CD4-positive, CD25-positive, alpha-beta regulatory T cell (primary cell): ENCODE measurements at places on chromosomes 5 and 9. TPM values are rescaled to one million over a fixed set of nuclear protein-coding genes. Genes with fewer than 3 reads are reported as not detected.

BBLN gene
- 70.9 TPM for total RNA-seq

DNA sequence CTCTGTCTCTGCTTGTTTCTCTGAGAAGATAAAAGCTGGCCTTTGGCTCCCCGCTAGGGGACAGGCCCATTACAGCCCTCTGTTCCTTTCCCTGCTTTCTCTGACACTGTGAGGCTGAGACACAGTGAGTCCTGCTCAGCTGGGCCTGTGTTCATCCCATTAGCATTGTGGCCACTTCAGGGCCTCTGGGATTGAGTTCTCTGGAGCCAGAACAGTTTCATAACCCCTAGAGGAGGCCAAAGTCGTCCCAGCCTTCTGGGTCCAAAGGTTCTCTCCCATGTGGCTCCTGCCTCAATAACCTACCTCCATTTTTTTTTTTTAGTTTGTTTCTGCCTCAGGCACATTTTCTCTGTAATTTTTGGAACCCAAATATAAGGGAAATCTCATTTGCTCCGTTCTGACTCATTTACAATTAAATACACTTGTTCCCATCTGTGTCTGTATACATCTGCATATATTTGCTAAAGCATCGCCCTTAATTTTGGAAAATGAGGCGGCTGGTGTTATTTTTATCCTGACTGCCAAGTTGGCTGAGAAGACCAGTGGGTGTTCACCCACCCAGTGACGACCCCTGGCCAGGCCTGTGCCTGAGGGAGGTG, 27.3 kb upstream of the CTNNA1 start:
- no peak overlapping the region for H3K4me3 ChIP-seq
- no peaks in the 10 kb centered on the region for H3K4me1 ChIP-seq
- no peaks in the 10 kb centered on the region for H3K27me3 ChIP-seq
- H3K36me3 ChIP-seq: no peaks in the 10 kb centered on the region

NOXA1 gene
- total RNA-seq: 3.8 TPM

IL4 gene
- total RNA-seq: 2.1 TPM

GRCh38 chr5:135743705-135744411, 90.6 kb upstream of the SLC25A48 start:
- H3K36me3 ChIP-seq: no peaks in the 10 kb centered on the region
- no peaks in the 10 kb centered on the region for H3K27me3 ChIP-seq
- no peak overlapping the region for H3K27ac ChIP-seq
- H3K4me1 ChIP-seq: no peaks in the 10 kb centered on the region

C8G gene
- 1.1 TPM for total RNA-seq

DNA sequence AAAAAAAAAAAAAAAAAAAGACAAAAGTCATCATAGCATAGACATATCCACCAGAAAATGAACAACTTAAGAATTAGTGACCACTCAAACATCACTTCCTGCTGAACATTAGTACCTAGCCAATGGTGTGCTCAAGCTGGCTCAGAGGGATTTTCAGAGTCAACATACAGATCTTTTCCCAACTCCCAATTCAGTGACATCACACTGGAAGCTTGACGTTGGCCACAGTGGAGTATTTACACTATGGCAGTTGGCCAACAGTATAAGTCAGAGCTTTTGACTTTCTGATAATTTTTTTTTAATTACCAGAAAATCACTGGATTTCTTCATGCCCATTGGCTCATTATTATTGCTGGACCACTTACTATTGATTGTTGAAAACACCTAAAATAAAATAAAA, 383.5 kb downstream of the ARHGEF28 start:
- H3K36me3 ChIP-seq: no peaks in the 10 kb centered on the region
- H3K4me3 ChIP-seq: no peak overlapping the region
- no peaks in the 10 kb centered on the region for H3K4me1 ChIP-seq
- no peak for DNase-seq
- peaks cover 2% of the 10 kb centered on the region for H3K27me3 ChIP-seq

DNA sequence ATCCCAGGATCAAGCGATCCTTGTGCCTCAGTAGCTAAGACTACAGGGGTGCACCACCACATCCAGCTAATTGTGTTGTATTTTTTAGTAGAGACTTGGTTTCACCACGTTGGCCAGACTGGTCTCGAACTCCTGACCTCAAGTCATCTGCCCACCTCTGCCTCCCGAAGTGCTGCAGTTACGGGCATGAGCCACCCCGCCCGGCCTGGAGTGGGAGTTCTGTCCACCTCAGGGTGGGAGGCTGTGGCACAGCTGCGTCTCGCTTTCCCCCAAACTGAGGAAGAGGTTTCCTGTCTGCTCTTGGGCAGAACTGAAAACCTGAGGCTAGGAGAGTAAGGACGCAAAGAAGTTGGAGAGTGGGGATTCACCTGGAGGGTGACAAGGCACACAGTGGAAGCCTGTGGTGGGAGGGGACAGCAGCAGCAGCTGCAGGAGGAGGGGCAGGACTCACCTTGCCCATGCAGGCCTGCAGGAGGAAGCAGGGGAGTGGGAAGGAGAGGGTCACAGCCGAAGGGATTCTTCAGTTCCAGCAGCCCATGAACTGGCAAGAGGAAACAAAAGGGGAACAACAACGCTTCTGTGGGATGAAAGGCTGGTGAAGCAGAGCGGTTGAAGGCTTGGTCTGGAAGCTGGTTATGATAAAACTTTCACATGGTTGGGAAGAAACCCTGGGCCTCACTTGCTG, 181.4 kb downstream of the GAS1 start:
- H3K4me1 ChIP-seq: no peaks in the 10 kb centered on the region
- H3K27me3 ChIP-seq: no peaks in the 10 kb centered on the region
- no peaks in the 10 kb centered on the region for H3K36me3 ChIP-seq
- H3K4me3 ChIP-seq: no peak overlapping the region

- H3K36me3 ChIP-seq: peaks cover 24% of the 10 kb centered on the region
- H3K4me1 ChIP-seq: peaks cover 7% of the 10 kb centered on the region
- no peak for DNase-seq
Measured at GRCh38 chr9:124359426-124359825, 55.8 kb downstream of the PSMB7 start.

DNA sequence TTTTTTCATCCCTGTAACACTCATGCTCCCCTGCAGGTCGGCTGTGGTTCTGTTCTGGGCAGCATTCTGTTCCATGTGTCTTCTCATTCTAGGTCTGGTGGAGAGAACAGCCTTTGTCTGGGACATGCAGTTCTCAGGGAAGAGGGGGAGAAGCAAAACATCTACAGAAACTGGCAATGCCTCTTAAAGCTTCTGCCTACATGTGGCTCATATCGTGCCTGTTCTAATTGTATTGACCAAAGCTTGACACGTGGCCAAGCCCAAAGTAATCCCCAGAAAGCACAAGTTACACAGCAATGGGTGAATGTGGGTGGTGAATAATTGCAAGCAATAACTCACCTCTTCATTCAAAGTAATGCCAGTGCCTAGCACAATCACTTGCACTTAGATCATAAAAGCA, 218.2 kb upstream of the IL12B start:
- H3K27ac ChIP-seq: no peak overlapping the region
- no peaks in the 10 kb centered on the region for H3K36me3 ChIP-seq
- DNase-seq: no peak
- peaks cover 6% of the 10 kb centered on the region for H3K27me3 ChIP-seq

DNA sequence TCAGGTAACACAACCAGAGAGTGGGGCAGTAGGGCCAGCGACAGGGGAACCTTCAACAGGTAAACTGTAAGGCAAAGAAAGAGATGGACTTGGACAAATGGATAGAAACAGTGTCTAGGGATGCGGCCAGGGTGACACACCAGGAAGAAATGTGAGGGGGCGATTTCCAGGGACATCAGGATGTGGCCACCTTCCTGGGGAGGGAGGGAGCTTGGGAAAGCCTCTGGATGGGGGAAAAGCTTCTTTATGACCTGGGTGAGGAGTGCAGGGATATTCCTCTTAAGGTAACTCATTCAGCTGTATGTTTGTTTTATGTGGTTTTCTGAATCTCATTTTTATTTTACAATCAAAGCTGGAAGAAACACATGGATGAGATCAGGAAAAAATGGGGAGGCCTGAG, 11.9 kb upstream of the NXNL2 start:
- no peak overlapping the region for H3K4me3 ChIP-seq
- H3K4me1 ChIP-seq: no peaks in the 10 kb centered on the region
- no peaks in the 10 kb centered on the region for H3K36me3 ChIP-seq
- no peaks in the 10 kb centered on the region for H3K27me3 ChIP-seq

DNA sequence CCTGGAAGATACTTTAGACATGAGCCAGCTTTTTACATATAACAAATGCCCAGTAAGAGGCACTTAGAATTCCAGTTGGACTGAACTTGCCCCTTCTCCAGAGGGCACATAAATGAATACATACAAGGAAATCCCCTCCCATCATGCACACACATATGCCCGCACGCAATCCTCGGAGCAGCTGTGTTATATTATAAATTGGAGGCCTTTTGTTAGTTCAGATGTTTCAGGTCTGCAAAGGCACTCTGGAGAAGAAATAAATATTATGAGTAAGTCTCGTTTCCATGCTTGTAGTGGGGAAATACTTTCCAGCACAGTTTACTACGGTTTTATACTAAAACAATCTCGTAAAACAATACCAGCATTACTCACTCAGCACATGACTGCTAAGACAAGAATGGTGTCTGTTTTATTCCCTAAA, 17.6 kb upstream of the MUSK start:
- no peaks in the 10 kb centered on the region for H3K27me3 ChIP-seq
- no peaks in the 10 kb centered on the region for H3K36me3 ChIP-seq
- no peak overlapping the region for H3K27ac ChIP-seq
- no peak for DNase-seq
- no peak overlapping the region for H3K4me3 ChIP-seq

DNA sequence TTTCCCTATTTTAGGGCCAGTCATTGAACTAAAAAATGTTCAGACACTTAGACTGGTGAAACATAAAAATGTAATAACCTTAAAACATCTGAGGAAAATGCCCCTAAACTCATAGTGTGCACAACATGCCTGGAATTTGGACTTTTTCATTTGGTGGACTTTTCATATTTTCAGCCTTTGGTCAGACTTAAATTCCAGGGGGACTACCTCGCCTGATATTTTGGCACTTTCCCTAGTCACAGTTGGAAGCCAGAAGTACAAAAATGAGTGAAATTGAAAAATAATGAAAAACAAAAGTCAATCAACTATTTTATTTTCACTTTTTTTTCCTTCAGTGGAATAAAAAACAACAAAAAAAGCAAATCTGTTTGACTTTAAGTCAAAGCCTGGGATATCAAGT, 256.2 kb downstream of the ACTL7B start:
- no peak overlapping the region for H3K27ac ChIP-seq
- H3K4me3 ChIP-seq: no peak overlapping the region
- DNase-seq: no peak

- H3K4me1 ChIP-seq: peaks cover 25% of the 10 kb centered on the region
- peak; percentile 84 for DNase-seq
- no peaks in the 10 kb centered on the region for H3K36me3 ChIP-seq
Measured at GRCh38 chr9:132160802-132161742, 786 bp upstream of the NTNG2 start.

- no peaks in the 10 kb centered on the region for H3K36me3 ChIP-seq
- no peaks in the 10 kb centered on the region for H3K4me1 ChIP-seq
- H3K27me3 ChIP-seq: no peaks in the 10 kb centered on the region
- no peak overlapping the region for H3K4me3 ChIP-seq
- no peak for DNase-seq
Measured at GRCh38 chr5:64869419-64869818, 100.7 kb downstream of the CWC27 start.

- no peak overlapping the region for H3K27ac ChIP-seq
- H3K4me3 ChIP-seq: no peak overlapping the region
- no peaks in the 10 kb centered on the region for H3K4me1 ChIP-seq
- H3K27me3 ChIP-seq: no peaks in the 10 kb centered on the region
- no peak for DNase-seq
- no peaks in the 10 kb centered on the region for H3K36me3 ChIP-seq
Measured at GRCh38 chr5:137760294-137760693, 6.1 kb upstream of the HNRNPA0 start.

GRCh38 chr5:41835645-41836044, 34.6 kb downstream of the OXCT1 start:
- no peak overlapping the region for H3K27ac ChIP-seq
- no peaks in the 10 kb centered on the region for H3K27me3 ChIP-seq
- H3K4me1 ChIP-seq: peaks cover 7% of the 10 kb centered on the region

DNA sequence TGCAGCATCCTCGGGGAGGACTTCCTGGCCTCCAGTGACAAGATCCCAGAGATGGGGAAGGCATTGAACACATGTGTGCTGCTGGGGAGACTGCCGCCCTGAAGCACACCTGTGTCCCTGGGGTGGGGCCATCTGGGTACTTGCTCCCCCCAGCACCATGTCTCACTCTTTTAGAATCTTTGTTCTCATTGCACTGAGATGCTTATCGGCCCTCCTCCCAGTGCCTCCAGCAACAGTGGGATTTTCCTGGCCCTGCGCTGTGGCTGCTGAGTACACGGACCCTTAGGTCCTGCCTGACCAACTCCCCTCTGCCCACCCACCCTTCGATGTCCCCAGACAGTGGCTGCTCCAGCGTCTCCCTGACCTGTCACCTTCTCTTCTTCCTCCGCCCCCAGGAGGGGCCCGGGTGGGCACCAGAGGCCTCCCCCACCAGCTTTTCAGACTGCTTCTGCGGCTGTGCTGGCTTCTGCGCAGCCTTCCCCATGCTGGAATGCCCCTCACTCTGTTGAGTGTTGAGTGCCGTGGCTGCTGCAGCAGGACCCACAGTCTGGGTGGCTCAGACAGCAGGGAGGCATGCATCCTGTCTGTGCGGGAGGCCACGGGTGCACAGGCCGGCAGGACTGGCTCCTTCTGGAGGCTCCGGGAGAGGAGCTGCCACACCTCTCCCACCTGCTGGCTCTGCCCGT, 145.9 kb upstream of the IRX2 start:
- H3K4me1 ChIP-seq: no peaks in the 10 kb centered on the region
- H3K27me3 ChIP-seq: no peaks in the 10 kb centered on the region
- H3K4me3 ChIP-seq: no peak overlapping the region
- DNase-seq: no peak
- no peak overlapping the region for H3K27ac ChIP-seq

ZNF346 gene
- 24.2 TPM for total RNA-seq

- no peaks in the 10 kb centered on the region for H3K4me1 ChIP-seq
- H3K4me3 ChIP-seq: no peak overlapping the region
- no peaks in the 10 kb centered on the region for H3K36me3 ChIP-seq
- no peak for DNase-seq
- H3K27ac ChIP-seq: no peak overlapping the region
- no peaks in the 10 kb centered on the region for H3K27me3 ChIP-seq
Measured at GRCh38 chr5:61783481-61783880, 451.4 kb downstream of the ZSWIM6 start.

- no peak for DNase-seq
- no peaks in the 10 kb centered on the region for H3K27me3 ChIP-seq
- H3K27ac ChIP-seq: no peak overlapping the region
- H3K36me3 ChIP-seq: peaks cover 15% of the 10 kb centered on the region
- H3K4me1 ChIP-seq: peaks cover 8% of the 10 kb centered on the region
Measured at GRCh38 chr5:34021334-34021733, 13.5 kb upstream of the AMACR start.

DNA sequence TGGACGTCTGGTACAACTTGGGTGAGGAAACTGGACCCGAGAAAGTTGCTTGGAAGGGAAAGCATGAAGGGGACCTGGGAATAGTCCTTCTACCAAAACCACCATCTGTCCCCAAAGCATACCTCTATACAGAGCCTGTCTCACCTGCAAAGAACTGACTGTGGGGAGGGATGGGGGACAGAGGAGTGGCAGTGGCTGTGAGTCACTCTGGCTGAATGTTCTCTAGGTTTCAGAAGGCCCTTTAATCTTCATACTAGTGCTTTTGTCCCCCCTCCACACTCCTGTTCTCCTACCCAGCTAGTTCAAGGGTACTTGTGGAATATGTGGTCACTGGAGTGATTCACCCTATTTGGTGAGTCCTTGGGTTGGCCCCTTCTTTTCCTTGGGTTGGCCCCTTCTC, 109.3 kb upstream of the RUSC2 start:
- no peak overlapping the region for H3K27ac ChIP-seq
- peaks cover 2% of the 10 kb centered on the region for H3K27me3 ChIP-seq
- no peaks in the 10 kb centered on the region for H3K4me1 ChIP-seq
- DNase-seq: no peak
- H3K4me3 ChIP-seq: no peak overlapping the region
